ENCODE measurements at places on chromosomes 7 and 10.
A peak's percentile ranks its signal among the peaks of the same experiment; 100 is the strongest.

- DNase-seq, result no peak
Measured at GRCh38 chr7:99089914-99090629, 53.8 kb downstream of the SMURF1 start.

GRCh38 chr10:43211030-43211429 lies 55.8 kb downstream of the RASGEF1A start:
- DNase-seq, result no peak

GRCh38 chr10:91924212-91925021 lies 847 bp downstream of the BTAF1 start:
- no peak for DNase-seq

DNA sequence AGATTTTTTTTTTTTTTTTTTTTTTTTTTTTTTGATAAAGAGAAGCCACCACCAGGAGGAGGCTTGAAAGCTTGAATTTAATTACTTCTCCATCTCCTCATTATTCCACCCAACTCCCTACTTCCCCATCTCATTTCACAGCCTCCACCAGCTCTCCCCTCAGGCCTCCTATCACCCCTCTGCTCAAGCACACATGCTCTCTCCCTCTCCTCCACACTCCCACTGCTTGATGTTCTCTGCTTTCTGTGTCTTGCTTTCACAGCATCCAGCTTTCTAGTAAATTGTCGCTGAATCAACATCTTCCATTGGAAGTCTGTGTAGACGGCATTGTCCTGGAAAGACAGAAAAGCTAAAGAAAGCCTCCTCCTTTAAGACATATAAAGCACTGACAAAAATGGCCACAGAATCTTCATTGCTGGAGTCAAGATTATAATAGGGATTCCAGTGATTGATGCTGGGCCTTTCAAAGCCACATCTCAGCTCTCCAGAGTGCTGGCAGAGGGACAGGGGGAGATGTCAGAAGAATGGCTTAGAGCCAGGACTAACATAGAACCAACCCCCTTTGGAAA lies 58.3 kb downstream of the DOCK4 start:
- DNase-seq, result peak; percentile 24

DNA sequence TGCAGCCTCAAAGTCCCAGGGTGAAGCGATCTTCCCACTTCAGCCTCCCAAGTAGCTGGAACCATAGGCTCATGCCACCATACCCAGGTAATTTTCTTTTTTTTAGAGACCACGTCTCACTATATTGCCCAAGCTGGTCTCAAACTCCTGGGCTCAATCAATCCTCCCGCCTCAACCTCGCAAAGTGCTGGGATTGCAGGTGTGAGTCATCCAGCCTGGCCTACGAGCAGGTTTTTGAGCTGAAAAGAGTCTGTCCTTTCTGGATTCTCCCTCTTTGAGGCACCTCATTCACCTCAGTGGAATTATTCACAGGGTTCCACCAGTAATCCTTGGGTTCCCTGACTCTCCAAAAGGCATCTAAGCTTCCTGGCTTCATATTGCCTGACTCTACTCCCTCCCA lies 7.6 kb upstream of the LEP start:
- no peak for DNase-seq

- DNase-seq, result no peak
Measured at GRCh38 chr10:132946806-132947546, 4.6 kb upstream of the CFAP46 start.

GRCh38 chr7:78011642-78012041 lies 213.1 kb downstream of the PHTF2 start:
- no peak for DNase-seq

All from NCI-H2029 treated with DMSO at 0.1 percent for 48 hours (cell line).